Cardiac muscle cell (in vitro differentiated cells and primary cell): ENCODE measurements at places on chromosomes 11 and 22. TPM values are rescaled to one million over a fixed set of nuclear protein-coding genes. Genes with fewer than 3 reads are reported as not detected.

Gene RGL4
- polyA plus RNA-seq: 1.0 and 1.5 TPM in 2 replicates

Gene CD3G
- not detected in 2 replicates for polyA plus RNA-seq

Gene OR10A2
- polyA plus RNA-seq: 0.26 TPM in 1 of 2 replicates, not detected in the other

Gene ZNF280A
- polyA plus RNA-seq: not detected in 2 replicates

Gene OR8G5
- not detected in 2 replicates for polyA plus RNA-seq

Gene CENPM
- polyA plus RNA-seq: 25.8 and 37.0 TPM in 2 replicates

Gene CD6
- not detected in 2 replicates for polyA plus RNA-seq

Gene C11orf65
- 1.4 and 3.7 TPM in 2 replicates for polyA plus RNA-seq

Gene MN1
- polyA plus RNA-seq: 7.8 and 15.7 TPM in 2 replicates

Gene SNAP29
- polyA plus RNA-seq: 37.9 and 38.1 TPM in 2 replicates
